Activated T-cell treated with anti-CD3 and anti-CD28 coated beads, Interleukin-2, amount 50 U/mL, for 72 hours (primary cell): ENCODE measurements at places on chromosomes 16 and 17. TPM values are rescaled to one million over a fixed set of nuclear protein-coding genes. Genes with fewer than 3 reads are reported as not detected.

GRCh38 chr16:57810197-57811031 lies 8.1 kb upstream of the KIFC3 start:
- peaks cover 32% of the 10 kb centered on the region for H3K4me1 ChIP-seq
- peak; percentile 83 for DNase-seq
- H3K27me3 ChIP-seq: peaks cover 28% of the 10 kb centered on the region
- peak overlapping the region; percentile 76 for H3K27ac ChIP-seq
- H3K36me3 ChIP-seq: no peaks in the 10 kb centered on the region

DNA sequence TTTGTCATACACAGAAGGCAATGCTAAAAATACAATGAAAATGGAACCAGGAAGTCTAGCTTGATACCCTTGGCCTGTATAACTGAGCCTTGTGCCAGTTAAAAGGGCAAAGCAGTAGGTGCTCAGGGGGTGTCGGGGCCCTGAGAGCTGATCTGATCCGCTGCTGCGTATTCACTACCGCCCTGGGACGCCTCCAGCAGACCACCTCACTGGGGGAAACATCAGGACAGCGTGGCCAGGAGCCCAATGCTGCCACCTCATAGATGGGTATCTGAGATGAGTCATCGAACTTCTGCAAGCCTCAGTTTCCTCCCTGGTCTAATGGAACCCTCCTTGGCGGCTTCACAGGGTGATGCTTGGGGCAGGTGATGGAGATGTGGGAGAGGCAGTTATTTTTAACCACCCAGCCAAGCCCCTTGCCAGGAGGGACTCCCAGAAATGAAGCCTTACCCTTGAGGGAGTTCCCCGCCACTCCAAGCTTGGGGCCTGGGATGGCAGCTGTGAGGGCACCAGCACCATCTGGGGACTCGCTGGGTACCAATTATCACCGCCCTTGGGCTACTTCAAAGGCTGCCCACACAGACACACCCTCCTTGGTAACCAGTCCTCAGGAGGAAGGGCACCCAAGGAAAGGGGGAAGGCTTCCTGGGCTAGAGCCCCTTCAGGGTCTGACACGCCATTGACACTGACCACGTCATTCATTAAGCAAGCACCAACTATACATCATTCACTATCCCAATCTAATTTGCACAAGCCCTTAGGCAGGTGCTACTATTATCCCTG lies 7.8 kb downstream of the DEXI start:
- H3K27me3 ChIP-seq: no peaks in the 10 kb centered on the region
- H3K4me3 ChIP-seq: no peak overlapping the region
- H3K36me3 ChIP-seq: peaks cover 6% of the 10 kb centered on the region
- H3K4me1 ChIP-seq: peaks cover 69% of the 10 kb centered on the region
- no peak for DNase-seq

DNA sequence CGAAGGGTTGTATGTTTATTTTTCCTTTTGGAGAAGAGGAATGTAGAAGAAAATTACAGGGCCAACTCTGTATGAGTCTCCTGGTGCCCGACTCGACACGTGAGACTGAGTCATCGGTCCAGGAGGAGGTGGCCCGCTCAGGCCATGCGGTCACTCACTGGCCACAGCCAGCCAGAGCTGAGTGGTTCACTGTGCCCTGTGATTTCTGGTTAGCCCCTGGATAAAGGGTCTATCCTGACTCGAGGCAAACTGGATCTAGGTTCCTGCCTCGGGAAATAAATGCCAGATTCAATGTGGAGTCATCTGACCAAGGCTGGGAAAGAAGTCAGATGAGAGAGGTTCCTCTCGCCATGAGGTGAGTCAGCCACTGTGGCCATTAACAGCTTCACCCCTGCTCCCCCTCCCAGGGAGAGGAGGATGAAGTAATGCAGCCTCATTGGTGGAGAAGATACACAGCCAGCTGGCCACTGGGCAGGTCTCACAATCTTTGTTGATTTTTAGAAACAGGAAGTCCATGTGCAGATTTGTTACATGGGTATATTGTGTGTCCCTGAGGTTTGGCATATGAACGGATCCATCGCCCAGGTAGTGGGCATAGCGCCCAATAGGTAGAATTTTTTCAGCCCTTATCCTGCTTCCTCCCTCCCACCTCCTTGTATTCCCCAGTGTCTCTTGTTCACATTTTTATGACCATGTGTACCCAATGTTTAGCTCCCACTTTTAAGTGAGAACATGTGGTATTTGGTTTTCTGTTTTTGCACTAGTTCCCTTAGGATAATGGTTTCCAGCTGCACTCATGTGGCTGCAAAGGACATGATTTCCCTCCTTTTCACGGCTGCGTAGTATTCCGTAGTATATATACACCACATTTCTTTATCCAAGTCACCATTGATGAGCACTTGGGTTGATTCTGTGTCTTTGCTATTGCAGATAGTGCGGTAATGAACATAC lies 21.7 kb upstream of the USP36 start:
- no peak for DNase-seq
- H3K27ac ChIP-seq: no peak overlapping the region
- H3K4me3 ChIP-seq: no peak overlapping the region
- H3K36me3 ChIP-seq: no peaks in the 10 kb centered on the region
- H3K4me1 ChIP-seq: no peaks in the 10 kb centered on the region

Gene RNF222
- 0.07 TPM for total RNA-seq

Gene CD300A
- total RNA-seq: 3.9 TPM

Gene CCL8
- total RNA-seq: not detected
